ENCODE measurements at places on chromosomes 1 and 21. TPM values are rescaled to one million over a fixed set of nuclear protein-coding genes. Genes with fewer than 3 reads are reported as not detected.

DNA sequence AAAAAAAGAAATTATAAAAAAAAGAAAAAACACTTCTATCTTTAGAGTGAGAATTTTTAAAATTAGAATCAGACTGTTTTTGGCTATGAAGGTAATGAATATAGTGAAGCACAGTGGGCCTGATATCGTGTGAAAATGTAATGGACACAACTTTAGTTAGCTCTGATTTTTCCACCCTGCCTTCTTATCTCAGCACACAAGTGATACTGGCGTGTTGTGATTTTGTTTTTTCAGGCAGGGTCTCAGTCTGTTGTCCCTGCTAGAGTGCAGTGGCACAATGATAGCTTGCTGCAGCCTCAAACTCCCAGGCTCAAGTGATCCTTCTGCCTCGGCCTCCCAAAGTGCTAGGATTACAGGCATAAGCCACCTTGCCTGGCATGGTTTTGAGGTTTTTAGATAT lies 22.3 kb downstream of the MACF1 start:
- no peak for DNase-seq
- H3K27me3 ChIP-seq: no peaks in the 10 kb centered on the region
- no peak overlapping the region for H3K27ac ChIP-seq
- no peak overlapping the region for H3K4me3 ChIP-seq
- no peaks in the 10 kb centered on the region for H3K36me3 ChIP-seq

The DPH2 gene
- 51.5 TPM for total RNA-seq

- peaks cover 17% of the 10 kb centered on the region for H3K27me3 ChIP-seq
- peaks cover 52% of the 10 kb centered on the region for H3K4me1 ChIP-seq
- peak within 1 kb of the TSS; percentile 47 for H3K27ac ChIP-seq
- peak within 1 kb of the TSS; percentile 83 for H3K4me3 ChIP-seq
- peaks cover 2% of the 10 kb centered on the region for H3K36me3 ChIP-seq
These were observed at the start of gene PGBD5 for GRCh38 chr1:230426246-230427093. PGBD5 (minus strand) TSS chr1:230426332; CDS start chr1:230425928, 404 bp downstream.

The SPTA1 gene
- 0.09 TPM for total RNA-seq

The SPRR1B gene
- not detected for total RNA-seq

All from WTC11 (cell line).